ENCODE measurements at places on chromosomes 5 and 9.

GRCh38 chr9:113125386-113126035, 25.3 kb upstream of the SLC31A2 start:
- DNase-seq: no peak

GRCh38 chr5:126351153-126351552, 72.1 kb upstream of the GRAMD2B start:
- DNase-seq: no peak

- DNase-seq: no peak
These were observed 9.5 kb downstream of the FGF18 start for GRCh38 chr5:171428809-171429542.

DNA sequence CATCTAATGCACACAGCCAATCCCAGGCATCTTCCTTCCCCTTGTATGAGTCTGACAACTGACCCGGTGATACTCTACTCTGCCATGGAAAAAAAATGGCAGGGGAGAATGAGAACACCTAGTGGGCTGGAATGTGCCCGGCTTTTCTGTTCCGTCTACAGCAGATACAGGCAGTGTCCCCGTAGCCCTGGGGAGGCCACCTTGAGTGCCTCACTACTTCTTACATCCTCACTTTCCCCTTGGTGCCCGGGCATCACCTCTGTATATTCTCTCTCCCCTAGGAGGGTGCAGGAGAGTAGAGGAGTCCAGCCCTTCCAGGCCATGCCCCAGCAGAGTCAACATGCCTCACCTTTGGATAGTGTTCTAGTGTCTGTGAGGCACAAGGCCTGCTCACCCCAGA, 56.2 kb downstream of the SYK start:
- no peak for DNase-seq

DNA sequence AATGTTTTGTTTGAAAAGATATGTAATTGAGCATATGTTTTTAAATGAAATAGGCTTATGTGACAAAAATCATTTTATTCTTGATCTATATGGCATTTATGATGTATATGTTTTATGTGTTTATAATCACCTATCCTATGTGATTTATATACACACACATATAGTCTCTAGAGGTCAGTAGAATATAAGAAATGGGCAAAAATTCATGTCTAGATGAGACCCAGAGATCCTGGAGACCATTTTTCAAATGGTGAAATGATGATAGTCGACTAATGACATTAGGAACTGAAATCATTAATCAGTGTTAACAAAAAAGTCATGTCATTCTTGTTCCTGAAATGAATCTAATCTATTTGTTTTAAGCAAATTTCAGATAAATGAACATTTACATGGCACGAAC, 709.2 kb upstream of the WWC1 start:
- DNase-seq: no peak

DNA sequence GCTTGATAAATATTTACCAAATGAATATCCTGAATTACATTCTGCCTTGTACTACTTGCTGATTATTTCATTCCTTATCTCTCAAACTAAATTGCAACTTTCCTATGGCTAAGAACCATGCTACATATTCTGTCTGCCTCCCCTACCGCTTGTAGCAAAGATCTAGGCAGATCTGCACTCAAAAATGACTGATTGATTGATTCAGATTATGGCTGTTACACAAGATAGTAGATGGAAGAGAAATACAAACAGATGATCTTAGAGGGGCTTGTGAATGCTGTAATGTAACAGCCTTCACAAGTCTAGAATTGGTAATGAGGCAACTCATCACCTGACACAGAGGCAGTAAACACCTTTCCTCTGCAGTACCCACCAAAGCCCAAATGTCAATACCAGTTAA, 446.1 kb downstream of the PRELID2 start:
- no peak for DNase-seq

DNA sequence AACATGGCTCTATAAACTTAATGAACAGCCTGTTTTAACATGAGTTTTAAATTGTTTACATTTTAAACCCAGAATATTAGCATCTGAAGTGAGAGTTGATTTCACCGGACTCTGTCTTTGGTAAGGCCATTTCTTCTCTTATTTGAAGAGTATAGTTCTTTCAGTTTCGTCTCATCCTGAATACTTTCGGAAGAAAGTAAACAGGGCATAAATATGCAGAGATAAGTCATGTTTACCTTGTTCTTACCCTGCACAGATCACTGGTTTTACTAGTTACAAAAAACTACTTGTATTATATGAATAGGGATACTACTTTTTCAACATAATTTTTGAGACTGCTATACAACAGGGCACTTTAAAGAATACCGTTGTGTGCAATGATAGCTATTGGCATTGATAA, 656.3 kb upstream of the ZNF608 start:
- no peak for DNase-seq

GRCh38 chr9:137336735-137337134, 34.7 kb upstream of the NRARP start:
- no peak for DNase-seq

DNA sequence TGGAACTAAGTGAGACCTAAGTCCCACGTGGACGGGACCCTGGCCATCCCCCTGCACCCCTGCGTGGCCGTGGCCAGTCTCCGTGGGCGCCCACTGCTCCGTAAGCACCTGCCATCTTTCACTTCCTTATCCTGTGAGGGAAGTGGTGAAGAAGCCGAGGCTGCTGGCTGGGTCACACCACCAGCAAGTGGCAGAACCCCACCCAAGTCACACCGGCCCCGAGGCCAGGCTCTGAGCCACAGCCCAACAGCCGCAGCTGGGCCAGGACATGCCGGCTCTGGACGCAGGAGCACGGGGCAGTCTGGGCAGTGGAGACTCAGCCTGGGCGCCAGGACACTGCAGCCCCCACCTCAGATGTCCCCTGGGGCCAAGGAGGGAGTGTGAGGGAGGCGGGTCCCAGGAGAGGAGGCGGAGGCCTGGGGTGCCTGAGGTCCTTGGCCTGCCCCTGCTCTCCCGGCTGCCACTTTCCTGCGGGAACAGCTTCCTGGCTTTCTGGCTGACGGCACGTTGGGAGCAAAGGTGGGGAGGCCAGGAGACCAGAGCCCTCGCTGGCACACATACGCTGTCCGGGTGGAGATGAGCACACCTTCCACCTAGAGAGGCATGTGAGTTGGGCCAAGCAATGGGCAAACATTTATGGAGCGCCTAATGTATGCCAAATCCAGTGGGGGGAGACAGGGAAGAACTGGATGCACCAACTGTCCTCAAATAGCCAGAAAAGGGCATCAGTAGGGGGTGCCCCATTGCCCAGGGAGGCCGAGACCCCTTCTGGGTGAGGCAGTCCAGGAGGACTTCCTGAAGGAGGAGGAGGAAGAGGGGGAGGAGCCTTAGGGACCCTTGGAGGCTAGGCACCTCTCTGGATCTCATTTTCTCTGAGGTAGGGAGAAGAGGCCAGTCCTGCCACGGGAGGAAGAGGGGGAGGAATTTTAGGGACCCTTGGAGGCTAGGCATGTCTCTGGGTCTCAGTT, 43.9 kb upstream of the EGFL7 start:
- DNase-seq: no peak

GRCh38 chr5:19492861-19493260, 495.1 kb downstream of the CDH18 start:
- no peak for DNase-seq

- DNase-seq: no peak
These were observed 844.3 kb upstream of the DMAC1 start for GRCh38 chr9:8643896-8644295.

DNA sequence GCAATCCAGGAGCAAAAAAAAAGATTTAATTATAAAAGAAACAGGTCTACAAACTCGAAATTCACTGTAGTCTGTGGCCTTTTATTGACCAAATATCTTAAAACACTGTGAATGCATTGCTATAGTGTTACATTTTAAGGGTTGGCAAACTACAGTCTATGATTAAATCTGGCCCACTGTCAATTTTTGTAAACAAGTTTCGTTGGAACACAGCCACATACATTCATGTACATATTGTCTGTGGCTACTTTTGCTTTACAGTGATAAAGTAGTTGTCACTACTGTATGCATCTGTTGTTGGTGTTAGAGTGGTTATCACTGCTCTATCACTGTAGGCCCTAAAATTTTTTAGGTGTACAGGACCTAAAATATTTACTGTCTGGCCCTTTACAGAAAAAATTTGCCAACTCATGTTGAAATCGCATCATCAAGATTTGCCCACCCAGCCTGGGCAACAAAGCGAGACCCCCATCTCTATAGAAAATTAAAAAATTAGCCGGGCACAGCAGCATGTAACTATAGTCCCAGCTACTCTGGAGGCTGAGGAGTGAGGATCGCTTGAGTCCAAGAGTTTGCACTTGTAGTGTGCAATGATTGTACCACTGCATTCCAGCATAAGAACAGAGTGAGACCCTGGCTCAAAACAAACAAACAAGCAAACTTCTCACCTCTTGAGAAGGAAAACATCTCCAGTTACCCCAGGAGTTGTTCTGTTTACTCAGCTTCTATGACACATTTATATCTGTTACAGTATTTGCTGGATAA, 89.0 kb downstream of the ERBIN start:
- no peak for DNase-seq

DNA sequence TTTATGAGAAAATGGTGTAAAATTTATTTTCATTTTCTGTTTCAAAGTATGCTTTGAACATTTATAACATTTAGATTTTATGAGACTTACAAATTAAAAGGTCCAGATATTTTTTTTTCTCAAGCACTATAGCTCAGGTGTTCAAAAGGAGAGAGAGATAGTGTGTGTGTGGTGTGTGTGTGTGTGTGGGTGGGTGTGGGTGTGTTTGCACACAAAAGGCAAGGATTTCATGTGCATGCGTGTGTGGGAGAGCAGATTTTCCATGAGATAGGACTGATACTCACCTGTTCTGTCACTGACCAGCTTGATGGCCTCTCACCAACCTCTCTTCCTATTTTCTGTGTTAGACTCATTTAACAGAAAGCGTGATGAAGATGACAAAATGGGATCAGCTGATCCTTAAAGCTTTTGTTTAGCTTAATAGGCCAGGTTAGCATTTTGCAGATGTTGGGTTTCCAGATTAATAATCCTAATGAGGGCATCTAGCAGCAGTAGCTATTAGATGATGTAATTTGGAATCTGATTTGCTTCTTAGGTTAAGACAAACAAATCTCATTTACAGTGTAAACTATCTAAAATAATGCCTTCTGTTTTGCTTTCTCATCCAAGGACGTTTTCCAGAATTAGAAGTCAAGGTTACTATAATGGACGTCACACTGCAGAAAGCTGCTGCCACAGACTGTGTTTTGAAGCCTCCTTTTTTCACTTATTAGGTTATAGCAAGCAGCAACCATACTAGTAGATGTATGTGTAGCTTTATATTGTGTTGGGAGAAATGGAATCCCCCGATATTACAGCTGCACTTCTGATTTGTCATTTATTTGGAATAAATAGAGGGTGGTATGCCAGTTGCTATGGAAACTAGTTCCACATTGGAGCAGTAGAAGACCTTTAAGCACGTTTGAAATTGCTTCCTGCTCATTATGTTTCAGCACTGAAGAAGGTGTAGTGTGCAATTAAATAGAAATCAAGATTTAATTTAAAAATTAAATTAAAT, 355.6 kb downstream of the TAF11L14 start:
- no peak for DNase-seq

DNA sequence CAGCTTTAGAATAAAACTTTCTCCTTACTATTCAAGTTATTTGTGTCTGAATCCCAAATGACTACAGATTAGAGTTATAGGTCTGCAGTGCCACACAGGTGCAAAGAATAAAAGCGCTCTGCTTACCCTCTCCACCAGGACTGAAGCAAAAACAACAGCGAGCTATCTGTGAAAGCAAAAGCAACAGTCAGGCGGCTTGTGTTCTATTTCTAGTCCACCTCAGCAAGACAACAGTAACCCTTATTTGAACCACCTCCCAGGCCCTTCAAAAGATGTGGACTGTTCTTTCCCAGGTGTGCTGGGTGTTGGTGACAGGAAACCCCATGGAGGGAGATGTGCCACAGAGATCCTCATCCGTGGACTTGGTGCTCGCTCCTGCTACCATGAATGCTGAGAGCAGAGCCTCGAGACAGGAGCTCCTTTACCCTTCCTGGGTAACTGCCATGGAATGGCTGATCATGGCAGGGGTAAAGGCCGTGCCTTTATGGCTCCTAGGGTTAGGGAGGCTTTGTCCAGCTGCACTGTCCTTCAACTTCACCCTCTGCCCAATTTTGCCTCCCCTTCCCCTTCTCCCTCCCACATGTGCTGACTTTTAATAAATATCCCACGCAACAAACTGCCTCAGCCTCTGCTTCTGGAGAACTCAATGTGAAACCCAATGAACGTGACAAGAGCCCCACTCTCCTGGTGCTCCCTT, 108.6 kb downstream of the SERINC5 start:
- no peak for DNase-seq

- DNase-seq: no peak
These were observed 257.3 kb downstream of the GAS1 start for GRCh38 chr9:86690034-86690433.

DNA sequence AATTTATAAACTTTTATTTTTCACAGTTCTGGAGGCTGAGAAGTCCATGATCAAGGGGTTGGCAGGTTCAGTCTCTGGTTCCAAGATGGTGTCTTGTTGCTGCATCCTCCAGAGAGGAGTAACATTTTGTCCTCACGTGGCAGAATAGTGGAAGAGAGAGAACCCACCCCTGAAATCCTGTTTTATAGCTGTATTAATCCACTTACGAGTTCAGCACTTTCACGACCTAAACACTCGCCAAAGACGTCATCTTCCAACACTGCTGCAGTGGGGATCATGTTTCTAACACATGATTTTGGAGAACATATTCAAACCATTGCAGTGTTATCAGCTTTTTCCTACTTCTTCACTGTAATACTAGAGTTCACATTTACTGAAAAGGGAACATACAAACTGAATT, 233.0 kb upstream of the ATP10B start:
- no peak for DNase-seq

GRCh38 chr5:105150323-105150722, 1587.7 kb upstream of the NUDT12 start:
- DNase-seq: no peak

- no peak for DNase-seq
These were observed 309.4 kb downstream of the DIRAS2 start for GRCh38 chr9:90333226-90333625.

- no peak for DNase-seq
These were observed 1.4 kb upstream of the WNK2 start for GRCh38 chr9:93182572-93182971.

GRCh38 chr9:113580041-113580953, 116.8 kb downstream of the RGS3 start:
- DNase-seq: peak; percentile 81

- no peak for DNase-seq
These were observed 25.2 kb upstream of the HSD17B4 start for GRCh38 chr5:119427060-119427459.

DNA sequence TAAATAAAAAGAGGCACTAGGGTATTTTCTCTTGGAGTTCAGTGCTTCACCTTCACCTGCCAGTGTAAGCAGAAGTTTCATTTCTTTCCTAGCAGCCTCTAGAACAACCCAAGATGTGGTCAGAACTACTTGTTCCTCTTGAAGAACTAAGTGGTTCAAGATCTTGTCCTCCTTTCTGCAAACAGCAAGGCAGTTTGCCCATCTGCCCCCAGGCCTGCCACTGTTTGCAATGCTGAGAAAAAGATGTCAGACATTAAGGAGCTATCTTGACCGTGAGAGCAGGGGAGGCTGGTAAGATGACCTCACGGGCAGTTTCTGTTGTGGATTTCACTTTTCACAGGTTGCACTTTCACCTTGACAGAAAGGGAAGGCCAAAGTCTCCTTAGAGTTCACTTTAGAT, 52.0 kb upstream of the KLF4 start:
- DNase-seq: no peak

Measured in activated naive CD8-positive, alpha-beta T cell treated with anti-CD3 and anti-CD28 coated beads, Interleukin-2, amount 50 U/mL, for 24 hours (primary cell).